MCF 10A (cell line): ENCODE measurements at places on chromosomes 1 and 21. TPM values are rescaled to one million over a fixed set of nuclear protein-coding genes. Genes with fewer than 3 reads are reported as not detected.

GRCh38 chr1:183569801-183570200 lies 20.5 kb downstream of the NCF2 start:
- H3K36me3 ChIP-seq: no peaks in the 10 kb centered on the region
- H3K4me3 ChIP-seq: no peak overlapping the region
- no peaks in the 10 kb centered on the region for H3K27me3 ChIP-seq
- no peak for DNase-seq

DNA sequence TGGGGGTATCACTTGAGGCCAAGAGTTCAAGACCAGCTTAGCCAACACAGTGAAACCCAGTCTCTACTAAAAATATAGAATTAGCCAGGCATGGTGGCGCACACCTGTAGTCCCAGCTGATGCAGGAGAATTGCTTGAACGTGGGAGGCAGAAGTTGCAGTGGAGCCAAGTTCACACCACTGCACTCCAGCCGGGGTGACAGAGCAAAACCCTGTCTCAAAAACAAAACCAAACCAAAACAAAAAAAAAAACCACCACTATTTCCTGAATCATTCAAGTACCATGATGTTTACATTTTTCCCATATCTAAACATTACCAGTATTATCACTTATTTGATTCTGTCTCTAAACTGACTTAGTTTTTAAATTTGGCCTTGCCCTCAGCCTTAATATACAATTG lies 29.5 kb downstream of the TUT4 start:
- no peak for DNase-seq
- H3K36me3 ChIP-seq: peaks cover 86% of the 10 kb centered on the region
- peaks cover 11% of the 10 kb centered on the region for H3K4me1 ChIP-seq
- no peak overlapping the region for H3K27ac ChIP-seq
- no peaks in the 10 kb centered on the region for H3K27me3 ChIP-seq

DNA sequence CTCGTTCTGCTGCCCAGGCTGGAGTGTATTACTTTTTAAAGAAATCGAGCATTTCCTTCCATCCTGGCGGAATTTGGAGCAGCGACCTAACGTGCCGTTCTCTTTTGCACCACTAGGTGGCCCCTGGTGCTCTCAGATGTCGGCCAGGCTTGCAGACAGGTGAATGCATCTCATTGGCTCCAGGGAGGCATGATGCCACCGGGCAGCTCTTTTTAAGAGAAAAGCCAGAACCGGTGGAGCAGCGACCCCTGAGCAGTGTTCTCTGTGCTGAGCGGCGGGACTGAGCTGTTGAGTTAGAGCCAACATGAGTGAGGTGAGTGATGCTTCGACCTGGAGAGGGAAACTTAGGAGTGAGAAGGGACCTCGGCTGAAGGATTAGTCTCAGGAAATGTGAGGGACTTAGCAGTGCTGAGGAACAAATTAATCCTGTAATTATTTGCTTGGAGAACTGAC lies at the start of gene PCP4:
PCP4 (plus strand) TSS at position 241 of the 453 bp plus-strand sequence; CDS start at position 305, 64 bp downstream.
- no peak within 1 kb of the TSS for H3K4me3 ChIP-seq
- H3K36me3 ChIP-seq: no peaks in the 10 kb centered on the region
- no peaks in the 10 kb centered on the region for H3K4me1 ChIP-seq

DNA sequence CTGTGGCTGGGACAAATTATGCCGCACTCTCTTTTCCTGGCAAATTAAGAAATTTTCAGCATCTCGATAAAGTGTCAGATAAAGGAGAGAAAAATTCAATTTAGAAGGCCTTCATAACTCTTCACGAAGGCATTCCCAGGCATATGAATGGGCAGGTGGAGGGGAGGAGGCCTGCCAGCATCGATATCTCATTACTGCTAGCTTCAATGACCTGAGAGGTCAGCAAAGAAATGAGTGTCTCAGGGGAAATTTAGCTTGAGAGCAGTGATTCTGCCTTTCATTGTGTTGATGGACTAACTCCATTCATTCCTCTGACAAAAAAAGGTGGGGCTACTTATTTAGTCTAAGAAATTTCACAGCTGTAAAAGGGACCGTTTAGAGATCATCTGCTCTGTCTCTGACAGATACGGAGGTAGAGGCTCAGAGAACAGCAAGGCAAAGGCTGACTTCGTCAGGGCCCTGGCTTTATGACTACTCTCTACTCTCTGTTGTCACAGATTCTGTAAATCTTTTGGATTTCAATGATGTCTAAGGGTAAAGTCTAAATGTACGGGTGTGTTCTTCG lies 212.0 kb upstream of the BEND5 start:
- H3K36me3 ChIP-seq: no peaks in the 10 kb centered on the region
- no peaks in the 10 kb centered on the region for H3K4me1 ChIP-seq
- no peaks in the 10 kb centered on the region for H3K27me3 ChIP-seq
- no peak for DNase-seq

The AMPD1 gene
- not detected in 2 replicates for total RNA-seq
